ENCODE measurements at places on chromosomes 13 and 19.
A peak's percentile ranks its signal among the peaks of the same experiment; 100 is the strongest.

GRCh38 chr19:29417048-29417447 lies 108.7 kb upstream of the VSTM2B start:
- DNase-seq = no peak

GRCh38 chr13:27533155-27533643 lies 82.8 kb upstream of the MTIF3 start:
- peak; percentile 60 for DNase-seq

GRCh38 chr13:32669030-32669646 lies 82.9 kb downstream of the PDS5B start:
- no peak for DNase-seq

DNA sequence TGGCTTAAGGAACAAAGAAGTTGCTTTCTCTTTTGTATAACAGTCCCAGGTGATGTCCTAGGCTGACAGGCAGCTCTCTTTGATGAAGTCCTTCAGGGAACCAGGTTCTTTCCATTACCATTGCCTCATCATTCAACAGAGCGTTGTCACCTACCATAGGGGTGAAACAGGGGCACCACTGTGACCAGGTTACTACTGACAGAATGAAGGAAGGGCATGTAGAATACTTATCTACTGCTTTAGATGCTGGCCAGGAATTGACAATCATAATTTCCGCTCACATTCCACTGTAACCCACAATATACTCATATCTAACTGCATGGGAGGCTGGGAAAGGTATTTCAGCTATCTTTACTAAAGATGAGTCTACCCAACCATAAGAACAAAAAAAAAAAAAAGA lies 148.0 kb upstream of the FNDC3A start:
- no peak for DNase-seq

GRCh38 chr19:21321996-21322395 lies 7.2 kb downstream of the ZNF708 start:
- no peak for DNase-seq

- DNase-seq = no peak
These were observed 17.9 kb upstream of the C2CD4C start for GRCh38 chr19:426725-427445.

DNA sequence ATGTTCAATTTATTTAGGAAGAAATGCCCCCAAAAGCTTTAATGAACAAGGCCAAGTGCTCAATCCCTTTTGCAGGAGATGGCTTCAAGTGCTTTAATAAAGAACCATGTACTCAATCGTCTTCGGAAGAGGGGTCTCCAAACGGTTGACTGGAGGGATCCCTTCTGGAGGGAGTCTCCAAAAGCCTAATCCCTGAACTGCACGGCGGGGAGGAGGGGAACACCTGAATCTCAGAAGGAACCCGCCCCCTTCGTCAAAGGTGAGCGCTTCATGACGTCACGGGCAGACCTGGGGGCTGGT lies 505 bp downstream of the PAF1 start:
- no peak for DNase-seq

DNA sequence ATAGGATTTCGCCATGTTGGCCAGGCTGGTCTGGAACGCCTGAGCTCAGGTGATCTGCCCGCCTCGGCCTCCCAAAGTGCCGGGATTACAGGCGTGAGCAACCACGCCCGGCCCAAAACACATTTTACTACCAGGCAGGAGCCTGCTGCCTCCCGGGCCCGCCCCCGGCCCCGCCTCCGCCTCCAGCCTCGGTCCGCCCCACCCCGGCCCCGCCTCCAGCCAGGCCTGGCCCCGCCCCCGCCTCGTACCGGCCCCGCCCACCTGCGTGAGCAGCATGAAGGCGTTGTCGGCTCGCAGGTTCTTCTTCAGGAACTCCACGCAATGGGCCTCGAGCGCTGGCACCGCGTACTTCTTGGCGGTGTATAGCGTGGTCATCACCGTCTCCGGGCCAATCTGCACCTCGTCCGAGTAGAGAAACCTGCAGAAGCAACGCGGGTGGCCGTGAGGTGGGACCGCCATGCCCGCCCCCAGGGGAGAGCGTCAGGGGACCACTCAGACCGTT lies 22.7 kb downstream of the BTBD2 start:
- no peak for DNase-seq

- no peak for DNase-seq
These were observed 26.8 kb upstream of the LRCH1 start for GRCh38 chr13:46526100-46526735.

DNA sequence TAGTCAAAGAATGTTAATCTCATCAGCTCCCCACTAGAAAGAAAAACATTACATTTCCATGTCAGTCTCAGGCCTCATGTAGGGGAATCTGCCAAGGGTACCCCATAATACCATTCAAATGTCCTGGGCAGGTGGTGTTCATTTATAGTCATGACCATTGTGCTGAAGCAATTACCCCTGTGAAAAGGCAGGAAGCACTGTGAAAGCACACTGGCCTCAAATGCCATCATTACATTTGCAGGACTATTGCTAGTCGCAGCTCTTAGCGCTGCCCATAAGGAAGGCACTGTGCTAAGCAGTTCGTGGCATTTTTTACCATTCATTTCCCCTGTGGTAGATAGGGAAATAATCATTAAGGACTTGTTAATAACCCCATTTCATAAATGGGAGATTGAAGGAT lies 109.0 kb downstream of the LHFPL6 start:
- DNase-seq = no peak

DNA sequence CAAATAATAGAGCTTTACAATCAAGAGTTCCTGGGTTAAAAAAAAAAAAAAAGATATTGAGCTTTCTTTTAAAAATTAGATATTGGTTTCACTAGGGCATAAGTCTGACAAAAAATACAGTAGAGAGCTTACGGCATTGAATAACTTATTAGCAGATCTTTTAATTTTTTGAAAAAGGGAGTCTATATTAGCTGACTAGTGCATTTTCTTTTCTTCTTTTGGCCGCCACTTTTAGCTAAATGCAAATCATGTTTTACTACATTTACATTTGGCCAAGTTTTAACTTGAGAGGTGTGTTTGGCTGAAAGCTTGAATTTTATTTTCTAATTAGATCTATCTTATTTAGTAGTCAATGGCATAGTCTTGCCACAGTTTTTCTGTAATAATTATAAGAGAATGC lies 43.4 kb downstream of the SPRY2 start:
- no peak for DNase-seq

DNA sequence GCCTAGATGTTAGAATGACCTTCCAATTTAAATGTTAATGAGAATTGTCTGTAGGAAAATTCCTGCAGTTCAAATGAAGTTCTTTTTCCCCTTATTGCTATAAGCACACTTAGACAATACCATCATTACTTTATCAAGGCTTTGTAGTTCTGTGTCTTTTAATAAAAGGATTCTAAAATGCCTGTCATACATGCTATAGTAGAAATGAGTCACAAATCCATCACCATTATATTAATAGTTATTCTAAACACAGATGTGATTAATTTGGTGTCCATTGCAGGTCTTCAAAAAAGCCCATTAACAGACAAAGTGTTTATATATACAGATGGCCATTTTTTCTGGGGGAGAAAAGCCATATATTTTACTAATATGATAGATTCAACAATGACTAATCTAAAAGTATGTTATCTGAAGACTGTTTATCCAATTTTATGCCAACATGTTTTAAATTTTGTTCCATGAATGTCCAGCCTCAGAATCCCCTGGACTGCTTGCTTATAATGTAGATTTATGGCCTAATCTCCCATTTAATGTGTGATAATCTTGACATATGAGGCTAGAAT lies 1678.3 kb upstream of the PCDH20 start:
- no peak for DNase-seq

GRCh38 chr19:37926255-37926654 lies 19.2 kb downstream of the SIPA1L3 start:
- DNase-seq = no peak

- no peak for DNase-seq
These were observed 165.2 kb downstream of the STK24 start for GRCh38 chr13:98411617-98412265.

GRCh38 chr13:36450534-36450933 lies 18.2 kb downstream of the CCNA1 start:
- DNase-seq = no peak

DNA sequence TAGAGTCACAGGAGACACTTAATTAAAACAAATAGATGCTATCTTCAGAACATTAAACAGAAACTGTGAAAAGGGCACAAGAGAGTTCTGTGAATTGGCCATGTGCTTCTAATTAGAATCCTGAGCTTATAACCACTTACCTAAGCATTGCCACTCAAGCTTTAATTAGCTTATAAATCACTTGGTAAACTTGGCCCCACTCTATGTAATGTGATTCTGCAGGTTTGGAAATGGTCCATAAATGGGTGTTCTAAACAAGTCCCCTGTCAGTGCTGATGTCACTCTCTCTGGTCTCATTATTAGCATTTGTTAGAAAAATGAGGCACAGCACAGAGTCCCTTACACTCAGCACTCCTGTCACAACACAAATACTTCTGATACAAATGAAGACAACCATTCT lies 18.0 kb downstream of the ZNF91 start:
- DNase-seq = no peak

DNA sequence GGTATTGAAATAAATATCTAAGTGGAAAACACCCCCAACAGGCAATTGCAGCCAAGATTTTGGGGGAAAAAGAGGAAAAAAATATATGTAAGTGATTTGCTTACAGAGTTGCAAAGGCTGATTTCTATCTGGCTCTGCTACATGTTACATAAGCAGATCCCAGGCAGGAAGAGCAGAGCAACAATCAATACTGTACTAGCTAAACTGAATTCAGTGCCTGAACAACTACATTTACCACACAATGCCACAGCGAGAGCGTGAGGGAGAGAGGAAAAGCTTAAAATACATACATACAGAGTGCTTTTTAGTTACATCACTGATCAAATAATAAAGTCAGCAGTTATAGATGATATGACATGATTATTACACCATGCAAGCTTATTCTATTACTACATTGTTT lies 665.6 kb upstream of the ARGLU1 start:
- no peak for DNase-seq

DNA sequence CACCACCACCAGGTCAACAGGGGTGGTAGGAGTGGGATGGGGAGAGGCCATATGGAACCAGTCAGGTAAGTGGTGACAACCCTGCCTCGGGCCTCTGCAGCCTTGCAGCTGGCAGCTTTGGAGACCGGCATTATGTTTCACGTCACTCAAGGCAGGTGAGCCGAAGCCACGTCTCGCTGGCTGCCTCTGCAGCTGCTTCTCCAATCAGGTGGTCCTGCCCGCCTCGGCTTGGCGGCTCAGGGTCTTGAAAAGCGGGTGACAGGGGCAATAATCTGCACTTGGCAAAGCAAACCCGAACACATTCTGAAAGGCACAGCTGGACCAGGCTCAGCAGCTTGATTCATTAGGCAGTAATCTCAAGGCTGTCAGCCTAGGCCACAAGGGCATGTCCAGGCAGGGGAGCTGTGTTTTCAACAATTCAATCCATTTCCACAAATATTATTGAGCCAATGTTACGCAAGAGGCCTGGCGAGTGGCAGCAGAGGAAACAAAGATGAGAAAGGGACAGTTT lies 77.4 kb upstream of the PCDH8 start:
- no peak for DNase-seq

DNA sequence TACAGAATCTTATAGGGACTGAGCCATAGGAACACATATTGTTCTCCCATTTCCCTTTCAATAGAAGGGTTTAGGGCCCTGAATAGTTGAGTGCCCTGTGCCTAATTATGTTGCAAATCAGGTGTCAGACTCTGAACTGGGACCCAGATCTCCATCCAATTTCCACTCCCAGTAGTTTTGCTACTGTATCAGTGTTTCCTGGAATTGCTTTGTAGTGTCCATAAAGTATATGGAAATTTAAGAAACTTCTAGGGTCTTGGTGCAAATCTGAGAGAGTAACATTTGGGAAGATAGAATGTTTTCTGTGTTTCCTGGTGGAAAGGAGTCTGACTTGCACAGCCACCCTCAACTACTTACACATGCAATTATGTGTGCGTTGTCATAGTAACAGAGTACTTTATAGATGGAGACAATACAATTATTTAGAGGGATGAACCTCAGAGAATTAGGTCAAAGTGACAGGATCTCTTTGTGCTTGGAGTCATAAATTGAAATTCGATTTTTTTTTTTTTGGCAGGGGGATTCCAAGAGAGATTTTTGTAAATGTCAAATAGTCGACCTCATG lies 646 bp upstream of the SLC10A2 start:
- DNase-seq = no peak

GRCh38 chr19:4983346-4984105 lies 14.6 kb downstream of the KDM4B start:
- no peak for DNase-seq

- peak; percentile 57 for DNase-seq
These were observed at the start of gene ZC3H4 for GRCh38 chr19:47112997-47113849. Gene ZC3H4 (minus strand): TSS chr19:47113776. CDS start chr19:47112584, 1,192 bp downstream.

DNA sequence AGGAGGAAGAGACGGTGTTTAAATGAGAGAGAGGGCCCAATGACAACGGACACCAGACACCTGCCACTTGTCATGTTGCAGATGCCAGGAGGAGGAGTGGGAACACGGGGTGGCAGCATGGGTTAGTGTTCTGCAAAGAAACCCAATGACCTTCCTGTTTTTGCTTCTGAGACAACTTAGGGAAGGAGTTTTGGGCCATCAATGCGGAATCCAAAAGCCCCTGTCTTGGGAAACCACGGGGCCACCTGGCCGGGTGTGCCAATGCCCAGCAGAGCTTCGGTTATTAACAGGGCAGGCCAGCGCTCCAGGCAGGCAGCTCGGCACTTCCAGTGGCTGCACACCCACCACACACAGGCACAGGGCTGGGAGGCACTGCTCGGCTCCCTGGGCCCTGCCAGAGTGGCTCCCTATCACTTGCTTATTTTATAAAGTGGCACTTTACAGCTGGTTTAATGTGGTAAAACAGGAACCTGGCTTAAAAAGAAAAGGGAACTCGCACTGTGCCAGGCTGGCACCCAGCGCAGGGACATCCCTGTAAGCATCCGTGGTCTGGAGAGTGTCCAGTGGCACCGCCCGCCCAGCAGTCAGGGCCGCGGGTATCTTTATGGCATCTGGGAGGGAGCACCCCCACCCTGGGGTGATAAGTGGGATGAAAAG lies 19.1 kb downstream of the ELL start:
- no peak for DNase-seq

All from 8988T (cell line).